ENCODE measurements at places on chromosomes 12 and 14.

DNA sequence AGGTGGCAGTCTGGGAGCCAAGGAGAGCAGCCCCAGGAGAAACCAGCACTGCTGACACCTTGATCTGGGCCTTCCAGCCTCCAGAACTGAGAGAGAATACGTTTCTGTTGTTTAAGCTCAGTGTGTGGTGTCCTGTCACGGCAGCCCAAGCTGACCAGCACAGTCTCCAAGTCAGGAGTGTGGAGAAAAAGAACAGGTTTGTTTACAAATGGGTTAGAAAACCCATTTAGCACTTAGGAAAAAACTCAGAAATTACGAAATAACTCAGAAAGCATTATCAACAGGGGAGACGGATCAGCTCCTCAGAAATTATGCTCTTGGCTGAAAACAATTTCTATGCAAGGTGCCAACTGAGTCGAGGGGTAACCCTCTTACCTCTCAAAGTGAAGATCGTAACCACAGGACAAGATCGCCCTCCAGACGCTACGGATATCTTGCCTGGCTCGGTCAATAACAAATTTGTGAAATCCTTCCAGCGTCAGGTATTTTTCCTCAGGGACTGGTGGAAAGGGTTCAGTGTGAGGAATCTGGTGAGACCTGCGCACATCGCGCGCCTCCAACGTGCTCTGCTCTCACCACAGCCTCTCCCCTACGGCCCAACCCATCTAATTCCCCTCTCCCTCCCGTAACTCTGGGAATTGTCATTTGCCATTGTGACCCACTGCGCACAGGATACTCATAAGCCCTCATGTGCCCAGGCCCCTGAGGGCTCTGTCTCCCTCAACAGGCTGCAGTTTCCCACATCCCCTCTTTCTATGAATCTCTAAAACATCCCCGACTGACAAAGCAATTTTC, 50.2 kb downstream of the TRAFD1 start:
- no peak for DNase-seq

DNA sequence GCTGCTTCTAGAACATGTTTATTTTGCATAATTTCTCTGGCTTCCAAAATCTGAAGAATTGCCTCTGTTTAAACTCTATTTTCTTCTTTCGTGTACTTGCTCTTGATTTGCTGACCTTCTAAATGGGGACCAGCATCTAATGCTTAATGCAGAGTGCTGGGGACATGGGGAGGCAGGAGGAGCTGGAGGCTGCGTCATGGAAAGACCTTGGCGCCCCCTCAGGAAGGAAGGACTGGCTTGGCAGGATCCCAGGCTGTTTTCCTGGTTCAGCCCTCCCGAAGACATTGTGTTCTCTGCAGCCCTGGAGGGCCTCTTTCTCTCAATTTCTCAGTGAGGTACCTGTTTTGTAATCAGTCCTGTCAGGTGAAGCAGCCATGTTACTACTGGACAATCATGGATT, 5.5 kb downstream of the PRKCH start:
- no peak for DNase-seq

DNA sequence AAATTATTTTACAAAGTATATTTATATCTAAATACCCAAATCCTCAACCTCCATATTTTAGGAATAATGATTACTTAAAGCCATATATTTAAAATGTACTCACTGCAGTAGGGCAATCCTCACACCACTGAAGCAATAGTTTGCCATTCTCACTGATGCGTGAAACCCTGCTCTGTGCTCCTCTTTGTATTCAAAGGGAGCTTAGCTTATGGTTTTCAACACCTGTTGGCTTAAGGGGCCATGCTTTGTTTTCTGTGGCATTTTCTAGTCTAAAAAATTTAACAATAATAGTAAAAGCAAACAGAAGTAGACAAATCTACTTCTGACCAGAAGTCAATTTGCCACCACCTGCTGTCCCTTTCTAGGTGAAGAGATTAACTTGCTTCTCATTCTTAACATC, 294.6 kb downstream of the FLRT2 start:
- DNase-seq, result no peak

DNA sequence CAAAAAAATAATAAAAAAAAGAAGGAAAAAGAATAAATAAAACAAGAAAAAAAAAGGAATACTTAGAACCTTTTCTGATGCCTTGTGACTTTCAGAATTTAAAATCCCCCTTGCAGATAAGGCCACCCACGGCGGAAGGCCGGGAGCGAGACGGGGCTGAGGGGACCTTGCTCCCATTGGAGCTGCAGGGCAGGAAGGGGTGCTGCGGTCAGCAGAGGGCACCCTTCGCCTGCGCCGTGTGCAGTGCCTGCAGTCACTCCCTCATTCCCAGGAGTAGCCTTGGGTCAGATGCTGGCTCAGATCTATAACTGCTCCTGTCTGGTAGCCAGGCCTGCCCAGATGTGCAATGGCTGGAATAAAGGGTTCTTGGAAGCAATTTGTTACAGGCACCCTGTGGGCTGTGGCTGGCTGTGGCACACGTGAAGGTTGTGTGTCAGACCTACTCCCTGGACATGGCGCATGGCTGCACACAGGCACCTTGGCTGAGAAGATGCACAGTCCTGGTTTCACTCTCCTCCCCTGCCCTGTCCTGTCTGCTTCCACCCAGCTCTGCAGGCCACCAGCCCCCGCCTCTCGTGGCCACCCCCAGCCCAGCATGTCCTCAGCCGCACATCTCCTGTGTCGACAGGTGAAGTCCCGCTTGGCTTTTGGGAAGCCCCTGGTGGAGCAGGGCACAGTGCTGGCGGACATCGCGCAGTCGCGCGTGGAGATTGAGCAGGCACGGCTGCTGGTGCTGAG, 13.4 kb upstream of the ALDH2 start:
- peak; percentile 44 for DNase-seq

GRCh38 chr14:87491816-87492215, 501.2 kb downstream of the GALC start:
- DNase-seq, result no peak

DNA sequence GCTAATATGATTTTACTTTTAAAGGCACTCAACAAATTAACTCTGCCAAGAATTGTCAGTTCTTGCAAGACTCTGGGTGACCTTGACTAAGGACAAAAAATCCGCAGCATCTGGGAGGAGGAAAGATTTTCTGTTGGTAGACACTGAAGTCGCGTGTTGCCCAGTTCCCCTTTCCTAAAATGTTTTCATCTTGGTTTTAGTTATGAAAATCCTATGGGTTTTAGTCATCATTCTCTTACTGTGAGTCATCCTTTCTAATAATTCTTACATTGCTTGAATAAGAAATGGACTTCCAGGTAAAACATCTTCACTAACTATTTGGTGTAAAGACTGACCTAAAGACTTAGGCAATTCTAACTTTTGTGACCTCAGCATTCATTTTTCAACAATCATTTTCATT, 9.1 kb downstream of the GSG1 start:
- DNase-seq, result peak; percentile 12

GRCh38 chr12:51760231-51760630, 88.3 kb downstream of the FIGNL2 start:
- no peak for DNase-seq

DNA sequence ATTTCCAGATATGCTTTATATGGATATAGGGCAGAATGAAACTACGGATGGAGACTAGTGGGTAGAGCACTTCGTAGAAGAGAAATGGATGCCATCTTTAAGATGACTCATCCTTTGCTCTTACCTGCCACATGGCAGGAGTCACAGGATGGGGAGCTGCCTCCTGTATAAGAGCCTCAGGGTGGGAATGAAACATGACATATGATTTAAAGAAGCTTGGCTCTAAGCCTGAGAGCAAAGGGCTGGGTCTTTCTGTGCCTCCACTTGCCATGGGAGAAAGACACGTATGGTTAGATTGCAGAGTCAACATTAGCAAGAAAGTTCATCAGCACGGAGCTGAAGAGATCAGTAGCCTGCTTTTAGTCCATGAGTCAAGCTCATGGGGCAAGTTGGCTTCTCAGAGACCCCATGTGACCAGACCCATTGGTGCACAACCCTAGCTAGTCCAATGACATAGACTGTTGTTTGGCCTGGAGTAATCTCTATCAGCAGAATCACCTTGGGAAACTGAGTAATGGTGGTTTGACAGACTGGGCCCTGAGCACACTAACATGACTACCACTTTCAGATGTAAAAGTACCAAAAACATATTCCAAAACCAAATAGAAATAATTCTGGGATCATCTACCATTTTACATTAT, 38.1 kb upstream of the IL22 start:
- DNase-seq, result no peak

Data from RCC 7860 (cell line).